ENCODE measurements at places on chromosomes 11 and 22.

DNA sequence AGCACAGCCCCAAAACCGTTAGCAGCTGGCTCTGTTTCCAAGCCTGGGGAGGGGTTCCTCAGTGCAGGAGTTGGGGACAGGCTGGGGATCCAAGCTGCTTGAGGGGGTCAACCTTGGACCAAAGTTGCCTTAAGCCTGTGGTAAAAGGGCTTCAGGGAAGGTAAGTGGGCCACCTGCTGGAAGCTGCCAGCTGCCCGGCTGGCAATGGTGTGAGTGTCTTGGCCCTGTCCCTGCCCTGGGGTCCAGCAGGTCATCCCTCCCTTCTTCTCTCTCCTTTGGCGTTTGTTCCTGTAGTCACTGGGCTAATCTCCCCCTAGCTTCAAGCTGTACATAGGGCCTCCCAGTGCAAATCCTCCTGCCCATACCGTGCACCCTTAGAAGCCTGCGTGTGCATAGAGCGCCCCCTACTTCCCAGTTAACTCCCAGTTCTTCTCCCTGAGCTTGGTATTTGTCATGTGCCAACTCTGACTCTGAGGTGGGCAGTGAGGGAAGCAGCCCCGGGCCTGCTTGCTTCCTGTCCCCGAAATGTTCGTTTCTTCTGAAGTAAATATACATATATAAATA is 4.4 kb downstream of the TMEM258 start:
- DNase-seq: no peak

DNA sequence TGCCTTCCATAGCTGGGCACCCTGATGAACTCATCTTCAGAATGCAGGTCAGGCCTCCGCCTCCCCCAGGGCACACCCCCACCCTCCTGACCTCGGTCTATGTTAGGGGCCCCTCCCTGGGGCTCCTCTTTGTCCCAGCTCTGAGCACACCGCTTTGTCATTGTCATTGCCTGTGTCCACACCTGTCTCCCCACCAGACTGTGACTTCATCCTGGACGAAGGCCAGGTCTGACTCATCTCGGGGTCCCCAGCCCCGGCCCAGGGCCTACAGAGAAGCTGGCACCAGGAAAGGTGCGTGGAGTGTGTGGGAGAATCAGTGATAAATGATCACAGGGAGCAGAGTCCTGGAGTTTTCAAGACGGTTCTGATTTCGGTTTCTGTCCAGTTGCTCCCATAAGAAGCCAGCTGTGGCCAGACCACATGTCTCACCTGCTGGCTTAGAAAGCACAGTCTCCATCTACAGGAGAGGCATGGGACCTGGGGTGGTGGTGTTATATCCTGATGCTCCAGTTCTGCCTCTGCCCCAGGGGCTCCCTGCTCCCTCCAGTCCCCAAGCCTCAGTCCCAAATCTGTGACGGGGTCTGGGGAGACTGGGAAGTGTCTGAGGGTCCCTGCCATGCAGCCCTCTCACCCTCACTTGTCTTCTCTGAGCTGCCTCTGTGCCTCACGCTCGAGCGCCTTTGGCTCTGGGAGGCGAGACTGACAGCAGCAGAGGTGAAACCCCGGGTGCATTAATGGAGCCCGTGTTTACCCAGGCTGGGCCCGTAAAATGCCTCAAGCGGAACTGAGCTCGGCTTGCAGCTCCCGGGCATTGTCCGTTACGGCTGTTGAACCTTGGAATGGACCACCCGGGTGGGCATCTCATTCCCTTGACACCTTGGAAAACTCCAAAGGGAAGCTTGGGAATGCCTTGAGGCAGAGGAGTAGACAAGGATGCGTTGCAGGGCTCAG is 85.5 kb upstream of the WNT11 start:
- DNase-seq: no peak

GRCh38 chr11:27395556-27396258 is 32.7 kb upstream of the CCDC34 start:
- DNase-seq: no peak

DNA sequence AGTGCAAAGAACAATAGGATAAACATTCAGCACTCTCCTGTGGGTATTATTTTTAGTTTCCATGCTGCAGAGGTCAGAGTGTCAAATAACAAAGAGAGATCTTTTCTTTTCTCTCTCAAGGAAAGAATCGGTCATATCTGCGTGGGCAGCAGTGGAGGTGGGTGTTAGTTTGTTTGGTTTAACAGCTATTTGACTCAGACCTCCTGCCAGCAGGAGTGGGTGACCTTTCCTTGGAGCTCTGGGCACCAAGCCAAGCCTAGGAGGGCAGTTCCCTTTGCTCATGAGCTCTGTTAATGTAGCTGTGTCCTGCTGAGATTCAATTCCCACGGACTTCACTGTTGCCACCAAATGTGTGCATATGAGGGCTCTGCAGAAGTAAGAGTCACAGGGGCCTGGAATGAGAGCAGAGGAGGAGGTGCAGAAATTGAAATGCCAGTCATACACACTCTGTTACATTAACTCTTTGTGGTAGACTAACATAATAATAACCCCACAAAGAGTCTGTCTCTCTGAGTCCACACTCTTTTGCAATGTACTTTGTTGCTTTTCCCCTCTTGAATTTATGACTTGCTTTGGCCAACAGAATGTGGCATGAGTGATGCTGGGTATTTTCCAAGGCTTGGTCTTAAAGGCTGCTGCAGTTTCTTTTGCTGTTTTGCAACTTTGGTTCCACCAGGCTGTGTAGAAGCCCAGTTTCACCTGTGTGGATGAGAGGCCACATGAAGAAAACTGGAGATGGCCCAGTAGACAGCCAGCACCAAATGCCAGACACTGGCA is 76.0 kb upstream of the GRK3 start:
- DNase-seq: peak; percentile 40

DNA sequence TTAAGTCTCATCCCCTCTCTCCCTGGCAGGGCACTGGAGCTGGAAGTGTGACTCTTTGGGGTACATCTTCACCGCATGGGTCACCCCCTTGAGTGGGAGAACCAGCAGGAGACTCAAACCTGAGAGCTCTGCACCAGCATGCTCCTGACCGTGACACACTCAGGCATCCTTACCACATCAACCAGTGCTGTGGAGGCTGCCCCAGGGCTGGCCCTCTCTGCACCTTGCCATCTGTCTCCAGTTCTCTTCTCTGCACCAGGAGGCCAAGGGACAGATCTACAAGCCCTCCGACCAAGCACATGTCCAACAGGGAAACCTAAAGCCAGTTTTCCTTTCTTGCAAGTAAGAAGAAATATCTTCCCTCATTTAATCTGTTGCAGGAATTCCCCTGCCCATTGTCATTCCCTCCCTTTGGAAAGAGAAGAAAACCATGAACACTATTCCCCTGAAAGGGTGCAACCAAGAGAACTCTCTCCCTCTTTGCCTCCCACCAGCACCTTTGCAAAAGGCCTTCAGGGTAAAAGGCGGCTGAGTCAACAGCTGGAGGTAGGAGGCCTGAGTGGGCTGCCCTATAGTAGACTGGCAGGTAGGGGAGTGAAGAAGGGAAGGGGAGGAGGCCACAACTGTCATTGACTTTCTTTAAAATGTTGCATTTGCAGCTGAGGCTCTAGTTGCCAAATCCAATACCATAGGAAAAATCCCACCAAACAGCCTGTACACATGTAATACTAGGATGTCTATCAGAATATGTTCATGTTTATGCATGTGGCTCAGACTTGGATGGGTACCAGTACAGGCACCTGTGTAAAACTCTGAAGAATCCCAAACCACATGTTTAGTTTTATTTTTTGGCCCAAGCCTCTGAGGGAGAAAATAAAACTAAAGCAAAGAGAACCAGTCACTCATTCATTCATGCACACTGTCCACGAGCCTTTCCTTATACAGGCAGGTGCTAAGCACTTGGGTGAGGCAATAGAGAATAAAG is 117.0 kb downstream of the WT1 start:
- DNase-seq: no peak
